Activated CD8-positive, alpha-beta T cell treated with anti-CD3 and anti-CD28 coated beads, Interleukin-2, amount 10 ng/mL, durations not matched to agents 7 days and 5 days (primary cell): ENCODE measurements at places on chromosomes 3 and 15.
A peak's percentile ranks its signal among the peaks of the same experiment; 100 is the strongest.

DNA sequence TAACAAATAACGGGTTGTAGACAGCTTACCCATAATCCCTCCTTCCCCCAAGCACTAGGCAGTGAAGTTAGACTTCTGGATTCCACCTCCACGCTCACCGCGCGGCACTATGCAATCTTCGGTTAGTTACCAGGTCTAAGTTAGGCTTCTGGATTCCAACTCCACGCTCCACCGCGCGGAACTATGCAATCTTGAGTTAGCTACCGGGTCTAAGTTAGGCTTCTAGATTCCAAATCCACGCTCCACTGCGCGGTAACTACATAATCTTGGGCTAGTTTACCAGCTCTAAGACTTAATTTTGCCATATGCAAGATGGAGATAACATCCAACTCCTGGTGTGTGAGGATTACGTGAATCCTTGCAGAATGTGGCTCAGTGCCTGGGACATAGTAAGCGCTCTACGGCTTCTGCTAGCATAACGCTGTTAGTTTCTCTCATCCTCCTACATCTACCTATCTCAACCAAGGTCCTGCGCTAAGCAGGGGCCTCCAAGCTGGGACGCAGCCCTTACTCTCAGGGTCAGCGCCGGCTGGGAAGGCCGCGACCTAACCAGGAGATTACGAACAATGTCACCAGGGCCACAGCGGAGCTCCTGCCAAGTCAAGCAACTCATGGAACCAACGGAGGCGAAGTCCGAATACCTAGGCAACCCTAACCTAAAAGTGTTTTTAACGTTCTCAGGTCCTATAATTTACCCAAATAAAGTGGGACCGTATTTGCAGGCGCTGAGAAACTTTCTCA is 497 bp upstream of the RPLP1 start:
- DNase-seq, result peak; percentile 36

GRCh38 chr15:47398132-47398531 is 319.2 kb upstream of the SEMA6D start:
- DNase-seq, result no peak

DNA sequence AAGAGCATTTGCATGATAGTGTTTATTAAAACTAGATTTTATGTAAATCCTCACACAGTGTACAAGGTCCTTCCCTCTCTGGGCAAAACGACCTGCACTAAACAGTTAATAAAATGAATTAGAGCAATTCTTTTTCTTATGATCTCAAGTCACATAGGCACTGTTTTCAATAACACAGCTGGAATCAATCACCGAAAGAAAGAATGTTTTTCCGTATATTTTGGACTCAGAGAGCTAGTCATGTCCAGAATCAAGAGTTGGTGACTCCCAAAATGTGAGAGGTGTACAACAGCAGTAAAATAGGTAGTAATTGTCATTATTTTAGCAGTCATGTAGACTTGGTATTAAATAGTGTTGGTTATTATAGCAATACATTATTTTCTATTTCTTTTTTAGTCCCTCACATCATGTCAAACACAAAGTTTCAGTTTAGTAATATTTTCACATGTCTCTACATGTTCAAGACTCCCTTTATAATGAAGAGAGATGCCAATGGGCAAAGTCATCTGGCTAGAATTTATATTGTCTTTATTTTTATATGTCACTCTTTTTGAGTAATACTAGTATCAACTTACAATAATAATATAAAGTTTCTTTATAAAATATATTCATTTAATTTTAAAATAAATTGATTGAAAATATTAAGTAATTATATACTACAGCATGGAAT is 448.6 kb upstream of the CDIN1 start:
- no peak for DNase-seq

DNA sequence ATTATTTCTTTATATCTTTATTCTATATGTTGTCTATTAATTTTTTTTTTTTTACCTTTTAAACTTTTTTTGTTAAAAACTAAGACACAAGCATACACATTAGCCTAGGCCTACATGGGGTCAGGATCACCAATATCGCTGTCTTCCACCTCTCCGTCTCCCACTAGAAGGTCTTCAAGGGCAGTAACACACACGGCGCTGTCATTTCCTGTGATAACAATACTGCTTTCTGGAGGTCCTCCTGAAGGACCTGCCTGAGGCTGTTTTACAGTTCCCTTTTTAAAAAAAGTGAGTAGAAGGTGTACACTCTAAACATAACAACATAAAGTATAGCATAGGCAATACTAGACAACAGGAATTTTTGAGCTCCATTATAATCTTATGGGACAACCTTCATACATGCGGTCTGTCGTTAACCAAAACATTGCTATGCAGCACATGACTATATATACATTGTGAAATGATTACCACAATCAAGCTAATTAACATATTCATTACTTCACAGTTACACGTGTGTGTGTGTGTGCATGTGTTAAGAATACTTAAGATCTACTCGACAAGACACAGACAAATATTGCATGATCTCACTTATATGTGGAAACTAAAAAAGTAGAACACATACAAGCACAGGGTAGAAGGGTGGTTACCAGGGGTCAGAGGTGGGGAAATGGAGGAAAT is 20.8 kb downstream of the RAB6B start:
- no peak for DNase-seq

DNA sequence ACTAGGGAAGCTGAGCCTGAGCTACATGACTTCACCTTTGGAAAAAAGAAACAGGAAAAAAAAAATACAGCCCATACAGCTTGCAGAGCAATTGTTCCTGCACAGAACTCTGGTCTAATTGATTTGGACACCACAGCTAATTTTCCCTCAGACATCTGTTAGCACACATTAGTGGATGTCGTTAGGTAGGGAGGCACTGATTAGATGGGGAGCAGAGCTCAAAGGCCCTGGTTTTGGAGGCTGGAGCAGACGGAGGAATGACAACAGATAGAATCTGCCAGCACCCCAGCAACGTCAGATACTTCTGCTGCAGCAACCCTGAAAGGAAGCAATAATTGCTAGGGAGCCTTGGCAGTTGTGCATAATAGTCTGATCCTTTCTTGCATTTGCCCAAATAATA is 398.9 kb downstream of the LSAMP start:
- DNase-seq, result no peak

DNA sequence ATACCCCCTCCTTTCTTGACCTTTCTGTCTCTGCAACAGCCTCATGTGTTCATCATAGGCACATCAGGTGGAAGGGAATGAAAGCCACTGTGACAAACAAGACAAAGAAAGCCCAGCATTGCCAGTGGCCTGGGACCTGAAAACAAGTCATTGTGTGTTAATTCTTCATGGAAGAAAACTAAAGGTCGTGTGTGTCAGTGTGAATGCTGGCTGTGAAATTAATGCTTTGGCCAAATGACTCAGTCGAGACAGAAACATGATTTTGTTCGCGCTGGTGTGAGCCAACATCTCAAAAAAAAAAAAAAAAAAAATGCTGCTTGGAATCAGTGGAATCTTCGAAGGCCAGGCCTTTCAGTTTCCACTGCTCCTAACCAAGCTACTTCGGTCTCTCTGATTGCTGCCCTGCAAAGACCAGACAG is 386.5 kb upstream of the PROK2 start:
- DNase-seq, result no peak

- DNase-seq, result peak; percentile 77
Observed at GRCh38 chr3:27357665-27358258, 11.4 kb downstream of the NEK10 start.

DNA sequence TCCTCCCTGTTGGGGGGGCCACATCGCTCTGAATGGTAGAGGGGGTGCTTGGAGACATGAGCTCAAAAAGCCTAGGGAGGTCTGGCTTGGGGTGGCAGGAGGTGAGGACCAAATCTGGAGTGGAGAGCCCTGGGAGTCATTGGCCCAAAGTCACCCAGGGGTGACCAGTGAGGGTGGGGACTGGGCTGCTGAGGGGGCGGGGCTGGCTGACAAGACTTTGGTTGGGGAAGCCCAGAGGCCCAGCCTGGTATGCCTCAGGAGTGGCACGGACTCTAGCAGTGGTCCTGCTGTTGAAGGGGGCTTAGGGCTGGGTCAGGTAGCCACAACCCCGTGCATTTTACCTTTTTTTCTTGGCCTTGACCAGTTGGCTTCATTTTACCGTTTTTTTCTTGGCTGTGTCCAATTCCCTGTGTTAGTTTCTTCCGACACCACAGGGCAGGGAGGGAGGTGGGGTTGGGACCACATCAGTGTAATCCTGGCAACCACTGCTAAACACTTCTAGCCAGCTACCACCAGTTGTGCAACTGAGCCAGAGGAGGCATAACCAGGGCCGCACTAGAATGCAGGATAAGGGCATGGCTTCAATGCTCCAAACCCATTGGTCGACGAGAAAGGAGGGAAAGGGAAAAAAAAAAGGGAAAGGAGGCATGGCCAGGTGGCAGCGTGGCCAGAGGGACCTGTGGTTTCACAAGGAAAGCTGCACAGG is 105.3 kb upstream of the C2CD4B start:
- DNase-seq, result no peak

DNA sequence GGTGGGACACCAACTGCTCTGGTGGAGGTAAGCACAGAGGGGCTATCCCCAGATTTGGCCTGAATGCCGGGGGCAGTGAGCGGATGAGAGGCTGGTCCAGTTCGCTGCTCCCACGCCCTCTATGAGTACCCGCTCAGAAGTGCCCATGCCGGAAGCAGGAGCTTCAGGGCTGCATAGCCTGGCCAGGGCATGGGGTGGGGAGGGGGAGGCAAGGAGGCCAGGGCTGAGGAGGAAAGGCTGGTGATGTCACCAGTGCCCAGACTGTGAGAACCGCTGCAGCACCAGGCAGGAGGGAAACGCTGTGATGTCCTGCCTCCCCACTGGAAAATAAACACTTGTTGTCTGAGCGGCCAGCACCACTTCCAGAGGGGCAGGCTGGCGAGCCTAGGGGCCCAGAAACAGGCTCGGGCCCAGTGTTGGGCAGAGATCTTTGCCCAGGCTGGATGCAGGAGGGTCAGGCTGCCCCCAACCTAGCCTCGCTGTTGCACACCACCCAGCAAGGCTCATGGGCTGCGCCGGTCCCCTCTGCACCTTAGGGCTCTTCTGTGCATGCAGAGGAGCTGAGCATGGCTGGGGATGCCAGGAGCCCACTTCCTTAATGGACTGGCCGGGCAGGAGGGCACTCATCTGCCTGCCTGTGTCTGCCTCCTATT is 10.9 kb upstream of the DLL4 start:
- DNase-seq, result no peak

DNA sequence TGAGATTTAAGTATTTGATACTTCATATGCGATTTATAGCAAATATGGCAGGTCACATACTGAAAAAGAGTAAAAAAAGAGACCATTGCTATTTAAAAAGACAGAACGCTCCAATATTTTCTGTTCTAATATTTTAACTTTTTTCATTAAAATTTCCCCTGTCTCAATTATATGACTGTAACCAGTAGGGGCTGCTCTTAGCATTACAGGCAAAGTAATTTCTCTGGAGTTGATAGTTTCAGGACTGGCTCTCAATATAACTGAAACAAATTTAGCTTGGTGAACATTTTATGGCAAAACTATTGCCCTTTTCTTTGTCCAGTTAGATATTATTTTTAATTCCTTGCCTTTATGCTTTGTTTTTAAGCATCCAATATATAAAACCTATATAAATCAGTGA is 286.3 kb upstream of the ROBO2 start:
- no peak for DNase-seq

DNA sequence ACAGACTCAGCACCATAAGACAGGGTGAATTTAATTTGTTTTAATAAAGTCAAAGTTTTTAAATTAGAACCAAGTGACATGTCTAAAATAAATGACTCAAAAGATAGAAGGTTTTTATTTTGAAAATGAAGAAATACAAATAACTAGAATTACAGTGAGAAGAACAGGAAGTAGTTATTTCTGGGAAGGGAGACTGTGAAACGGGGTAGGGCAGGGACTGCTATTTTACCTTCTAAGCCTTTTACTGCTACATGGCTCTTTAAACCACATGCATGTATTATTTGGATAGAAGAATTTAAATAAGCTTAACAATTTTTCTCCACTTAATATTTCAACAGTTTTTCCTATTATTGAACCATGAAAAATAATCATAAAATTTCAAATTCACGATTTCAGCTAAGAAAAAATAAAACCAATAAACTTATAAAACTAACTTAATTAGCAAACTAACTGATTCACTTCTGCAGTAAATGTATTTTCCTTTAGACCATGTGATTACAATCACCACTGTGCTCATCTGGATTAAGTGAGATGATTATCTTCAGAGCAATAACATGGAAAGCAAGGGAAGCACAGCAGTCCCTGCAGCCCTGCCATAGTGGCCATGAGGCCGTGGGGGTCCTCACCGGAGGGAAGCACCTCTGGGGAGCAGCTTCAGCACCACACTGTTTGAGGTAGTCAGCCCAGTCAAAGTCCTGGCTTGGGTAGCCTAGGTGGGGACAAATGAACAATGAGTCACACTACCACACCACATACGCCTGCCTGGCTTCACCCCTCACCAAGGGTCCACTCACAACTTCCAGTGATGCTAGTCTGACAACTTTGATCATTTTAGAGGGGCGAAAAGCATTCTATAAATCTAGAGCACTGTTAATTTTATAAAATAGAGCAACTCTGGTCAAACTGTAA is 28.3 kb upstream of the STIMATE start:
- DNase-seq, result no peak

DNA sequence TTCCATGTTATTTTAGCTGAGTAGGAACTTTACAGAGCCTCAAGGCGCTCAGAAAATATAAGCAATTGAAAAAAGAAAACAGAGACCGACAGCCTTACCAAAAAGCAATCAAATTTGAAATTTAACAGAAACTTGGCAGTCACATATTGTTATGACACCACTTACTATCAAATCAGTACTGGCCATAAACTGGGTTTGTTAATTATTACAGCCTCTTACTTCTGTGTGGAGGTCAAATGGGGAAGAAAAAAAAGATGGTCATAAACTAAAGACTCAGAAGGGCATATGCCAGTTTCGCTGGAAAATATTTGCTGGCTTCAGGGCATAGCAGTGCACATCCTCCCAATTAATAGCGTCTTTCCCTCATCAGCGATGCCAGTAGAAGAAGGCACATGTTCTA is 45.5 kb upstream of the SUCLG2 start:
- DNase-seq, result no peak

GRCh38 chr3:30641416-30642251 is 35.2 kb downstream of the TGFBR2 start:
- DNase-seq, result no peak

DNA sequence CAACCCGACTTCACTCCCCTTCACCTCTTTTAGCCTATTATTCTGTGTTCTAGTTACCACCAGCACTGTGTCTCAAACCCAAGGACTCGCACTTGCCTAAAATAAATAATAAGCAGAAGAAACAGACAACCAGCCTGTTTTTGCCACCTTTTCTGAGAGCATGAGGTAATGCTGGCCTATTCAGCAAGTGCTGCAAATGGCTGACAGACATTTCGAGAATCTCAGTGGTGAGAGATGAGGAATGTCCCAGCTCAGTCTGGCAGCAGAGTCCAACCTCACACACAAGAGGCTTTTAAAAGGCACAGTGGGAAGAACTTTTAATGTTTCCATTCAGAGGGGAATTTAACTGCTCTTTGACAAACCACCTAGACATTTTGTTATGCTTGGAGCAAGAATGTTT is 143.3 kb upstream of the GMNC start:
- DNase-seq, result no peak

DNA sequence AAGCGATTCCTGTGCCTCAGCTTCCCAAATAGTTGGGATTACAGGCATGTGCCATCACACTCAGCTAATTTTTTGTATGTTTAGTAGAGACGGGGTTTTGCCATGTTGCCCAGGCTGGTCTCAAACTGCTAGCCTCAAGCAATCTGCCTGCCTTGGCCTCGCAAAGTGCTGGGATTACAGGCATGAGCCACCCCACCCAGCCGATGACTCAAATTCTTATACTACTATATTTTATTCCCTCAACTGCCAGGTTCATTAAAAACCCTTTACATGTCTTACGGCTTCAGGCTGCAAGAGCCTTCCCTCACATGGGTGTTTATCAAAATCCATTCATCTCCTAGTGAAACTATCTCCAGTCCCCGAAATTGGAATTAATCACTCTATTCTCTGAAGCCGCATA is 63.4 kb downstream of the CBLB start:
- DNase-seq, result no peak
